ENCODE measurements at places on chromosomes 2 and 18.

DNA sequence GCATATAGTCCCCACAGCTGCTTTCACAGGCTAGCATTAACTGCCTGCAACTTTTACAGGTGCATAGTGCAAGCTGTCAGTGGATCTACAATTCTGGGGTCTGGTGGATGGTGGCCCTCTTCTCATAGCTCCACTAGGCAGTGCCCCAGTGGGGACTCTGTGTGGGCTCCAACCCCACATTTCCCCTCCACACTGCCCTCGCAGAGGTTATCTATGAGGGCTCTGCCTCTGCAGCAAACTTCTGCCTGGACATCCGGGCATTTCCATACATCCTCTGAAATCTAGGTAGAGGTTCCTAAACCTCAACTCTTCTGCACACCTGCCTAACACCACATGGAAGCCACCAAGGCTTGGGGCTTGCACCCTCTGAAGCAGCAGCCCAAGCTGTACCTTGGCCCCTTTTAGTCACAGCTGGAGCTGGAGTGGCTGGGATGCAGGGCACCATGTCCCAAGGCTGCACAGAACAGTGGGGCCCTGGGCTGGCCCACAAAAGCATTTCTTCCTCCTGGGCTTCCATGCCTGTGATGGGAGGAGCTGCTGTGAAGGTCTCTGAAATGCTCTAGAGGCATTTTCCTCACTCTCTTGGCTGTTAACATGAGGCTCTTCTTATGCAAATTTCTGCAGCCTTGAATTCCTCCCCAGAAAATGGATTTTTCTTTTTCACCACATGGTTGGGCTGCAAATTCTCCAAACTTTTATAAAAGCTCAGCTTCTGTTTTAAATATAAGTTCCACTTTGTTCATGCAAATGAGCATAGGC lies 59.3 kb downstream of the KDM3A start:
- DNase-seq, result no peak

DNA sequence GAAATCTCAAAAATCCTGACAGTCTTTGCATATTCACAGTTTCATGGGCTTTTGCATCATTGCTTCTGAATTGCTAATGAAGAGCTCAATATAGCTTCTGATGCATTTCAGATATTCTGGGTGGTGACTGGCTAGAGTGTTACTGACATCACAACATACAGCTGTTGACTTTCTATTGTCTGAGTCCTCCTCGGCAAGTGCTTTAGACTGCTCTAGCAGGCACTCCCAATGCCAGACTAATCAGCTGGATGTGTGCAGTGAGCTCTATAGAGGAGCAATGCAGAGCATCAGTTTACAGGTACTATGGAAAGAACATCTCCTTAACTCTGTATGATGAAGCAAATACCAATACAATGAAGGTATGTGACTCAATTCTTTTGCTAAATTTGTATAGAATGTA lies 54.9 kb downstream of the R3HDM1 start:
- DNase-seq, result no peak

DNA sequence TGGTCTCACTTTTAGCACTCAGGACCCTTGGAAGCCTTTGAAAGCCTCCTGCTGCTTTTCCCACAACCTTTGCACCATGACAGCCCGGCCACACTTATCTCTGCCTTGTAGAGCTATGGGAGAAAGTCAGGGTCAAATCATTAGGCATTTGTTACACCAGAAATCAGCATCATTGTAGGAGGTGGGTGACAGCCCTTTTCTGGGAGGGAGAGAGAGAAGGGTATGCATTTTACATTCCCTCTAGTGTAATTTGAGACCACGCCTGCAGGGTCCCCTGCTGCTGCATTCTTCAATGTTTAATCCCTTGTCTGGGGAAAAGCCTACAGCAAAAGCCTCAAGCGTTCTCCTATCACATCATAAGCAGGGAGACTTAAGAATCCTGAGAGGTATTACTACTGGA lies 766.8 kb upstream of the FAM98A start:
- no peak for DNase-seq

DNA sequence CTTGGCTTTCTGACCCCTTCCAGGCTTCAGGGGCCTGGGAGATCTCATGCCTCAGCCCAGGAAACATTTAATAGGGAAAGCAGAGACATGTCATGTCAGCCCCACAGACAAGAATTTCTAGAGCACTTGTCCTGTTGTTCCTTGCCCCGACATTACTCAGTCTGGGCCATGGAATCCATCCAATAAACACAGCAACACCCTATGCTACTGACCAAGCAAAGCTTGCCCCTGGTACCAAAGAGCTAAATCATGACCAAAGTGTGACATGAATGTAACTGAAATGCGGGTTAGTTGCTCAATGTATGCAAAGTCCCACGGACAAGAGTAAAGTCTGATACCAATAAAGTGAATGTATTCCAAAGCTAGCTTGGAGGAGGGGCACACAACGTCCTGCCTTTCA lies 35.1 kb downstream of the EHD3 start:
- DNase-seq, result no peak

- no peak for DNase-seq
These were observed 4.9 kb downstream of the KLHL30 start for GRCh38 chr2:238143239-238143951.

DNA sequence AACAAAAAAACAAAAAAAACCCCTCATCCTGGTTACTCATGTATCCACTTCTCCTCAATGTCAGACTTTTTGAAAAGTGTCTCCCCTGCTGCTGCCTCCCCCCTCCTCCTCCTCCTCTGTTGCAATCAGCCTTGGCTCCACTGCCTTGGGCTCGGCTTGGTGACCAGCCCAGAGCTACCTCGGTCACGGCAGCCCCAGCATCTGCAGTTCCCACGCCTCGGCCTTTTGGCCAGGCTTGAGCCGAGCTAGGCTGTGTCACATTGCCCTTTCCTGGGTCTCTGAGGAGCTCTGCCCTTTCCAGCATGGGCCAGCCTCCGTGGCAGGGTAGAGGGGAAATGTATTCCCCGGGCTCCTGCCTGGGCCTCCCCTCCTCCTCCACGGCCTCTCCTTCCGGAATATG lies 22.7 kb upstream of the INHBB start:
- DNase-seq, result no peak

DNA sequence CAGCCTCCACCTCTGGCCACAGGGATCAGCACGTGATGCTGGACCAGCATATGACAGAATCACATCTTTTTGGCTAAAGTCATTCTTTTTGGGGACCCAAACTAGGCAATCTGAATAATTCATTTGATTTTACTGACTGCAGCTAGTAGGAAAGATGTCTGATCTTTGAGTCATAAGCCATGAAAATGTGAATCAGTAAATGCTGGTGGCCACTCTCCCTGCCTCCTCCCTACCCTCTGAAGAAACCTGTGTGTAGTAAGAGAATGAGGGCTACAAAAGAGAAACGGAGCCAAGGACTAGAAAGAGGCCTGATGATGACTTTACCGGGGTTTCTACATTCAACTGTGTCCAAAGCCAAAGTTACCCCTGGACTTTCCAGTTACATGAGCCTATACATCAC lies 10.1 kb upstream of the LRPPRC start:
- no peak for DNase-seq

GRCh38 chr2:45820048-45820447 lies 168.6 kb downstream of the PRKCE start:
- no peak for DNase-seq

DNA sequence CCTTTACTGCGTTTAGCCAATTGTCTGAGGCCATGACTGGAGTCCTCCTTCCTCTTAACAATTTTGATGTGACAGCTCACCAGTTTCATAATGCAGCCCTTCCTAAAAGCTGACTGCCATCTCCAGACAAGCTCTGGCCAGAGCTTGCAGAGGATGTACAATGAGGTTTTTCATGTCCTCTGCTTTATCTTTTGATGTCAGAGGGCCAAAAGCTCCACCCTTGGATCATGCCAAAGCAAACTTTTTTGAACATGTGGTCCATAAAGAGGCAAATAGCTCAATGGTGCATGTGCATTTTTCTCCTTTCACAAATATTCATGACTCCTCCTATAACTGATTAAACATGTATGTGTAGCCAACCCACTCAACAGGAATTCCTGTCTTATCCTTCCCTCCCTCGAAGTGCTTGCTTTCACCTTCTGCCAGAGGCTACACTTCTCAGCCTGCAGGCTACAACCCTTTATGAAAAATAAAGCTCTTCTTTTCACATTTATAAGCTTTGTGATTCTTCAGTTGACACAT lies 266.2 kb downstream of the FBXO15 start:
- DNase-seq, result no peak

DNA sequence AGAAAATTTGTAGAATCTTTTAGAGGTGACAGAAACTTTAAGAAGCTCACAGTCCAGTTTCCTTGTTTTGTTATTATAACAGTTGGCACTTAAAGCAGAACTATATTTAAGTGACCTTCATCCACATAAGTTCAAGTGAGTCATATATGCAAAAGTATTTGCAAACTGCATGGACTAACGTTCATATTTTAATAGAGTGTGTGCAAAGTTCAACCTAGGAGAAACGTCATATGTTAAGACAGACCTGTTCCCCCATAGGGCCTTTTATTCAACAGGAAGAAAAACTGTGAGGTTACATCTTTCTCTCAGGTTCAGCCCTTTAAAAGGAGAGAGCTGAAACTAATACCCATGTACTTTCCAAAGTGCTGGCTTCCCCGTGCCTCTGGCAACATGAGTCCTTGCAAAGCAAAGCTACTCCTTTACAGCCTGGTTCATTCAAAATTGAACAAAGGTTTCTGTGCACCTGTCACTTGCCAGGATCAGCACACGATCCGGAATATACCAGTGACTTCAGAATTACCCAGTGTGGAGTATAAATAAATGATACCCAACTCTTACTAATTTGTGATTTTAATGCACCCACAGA lies 280.0 kb upstream of the RAB12 start:
- no peak for DNase-seq

DNA sequence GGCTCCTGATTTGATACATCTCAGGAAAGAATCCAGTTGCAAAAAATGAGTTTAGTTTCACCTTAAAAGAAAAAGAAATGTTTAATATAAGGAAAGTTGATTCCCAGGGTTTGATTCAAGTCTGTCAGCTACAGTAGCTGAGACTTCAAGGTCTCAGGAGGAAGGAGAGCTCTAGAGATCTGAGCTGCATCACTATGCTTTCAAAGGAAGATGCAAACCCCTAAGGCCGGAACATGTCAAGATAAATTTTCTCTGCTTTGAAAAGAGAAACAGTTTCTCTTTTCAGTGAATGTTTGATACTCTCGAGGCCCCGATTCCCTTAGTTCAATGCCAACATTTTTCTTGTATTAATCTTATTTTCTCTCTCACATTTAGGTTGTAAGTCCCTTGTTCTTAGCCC lies 128.6 kb downstream of the RGPD3 start:
- DNase-seq, result no peak

- DNase-seq, result no peak
These were observed 2.3 kb upstream of the LPIN2 start for GRCh38 chr18:3015204-3015592.

DNA sequence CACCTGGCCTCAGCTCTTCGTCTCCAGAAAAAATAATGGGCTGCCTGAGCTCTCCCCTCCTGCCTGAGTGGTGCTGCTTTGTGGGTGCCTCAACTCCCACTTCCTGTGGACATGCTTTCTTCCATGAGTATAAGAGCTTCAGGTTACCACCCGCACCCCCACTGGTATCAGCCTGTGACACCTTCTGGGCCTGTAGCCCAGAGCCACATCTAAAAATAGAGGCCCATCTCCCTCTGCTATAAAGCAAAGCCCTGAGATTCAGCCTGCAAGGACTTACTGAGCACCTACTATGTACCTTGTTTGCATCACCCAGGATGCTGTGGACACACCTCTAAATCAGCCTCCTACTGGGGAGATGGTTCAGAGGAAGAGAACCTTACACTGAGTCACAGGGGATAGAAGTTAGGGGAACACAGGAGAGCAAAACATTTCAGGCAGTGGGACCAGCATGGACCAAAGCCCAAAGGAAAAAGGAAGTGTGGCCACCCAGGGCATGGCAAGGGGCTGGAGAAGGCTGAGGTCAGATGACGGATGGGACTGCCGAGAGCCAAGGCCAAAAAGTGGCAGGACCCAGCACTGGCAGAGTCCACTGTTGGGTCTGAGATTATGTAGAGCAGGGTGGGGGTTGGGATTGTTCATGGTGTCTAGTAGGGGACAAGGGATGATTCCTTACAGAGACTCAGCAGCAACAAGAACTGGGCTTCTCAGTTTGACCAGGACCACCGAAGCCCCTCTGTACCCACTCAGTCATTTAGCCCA lies 123.7 kb upstream of the PPP1CB start:
- DNase-seq, result no peak

DNA sequence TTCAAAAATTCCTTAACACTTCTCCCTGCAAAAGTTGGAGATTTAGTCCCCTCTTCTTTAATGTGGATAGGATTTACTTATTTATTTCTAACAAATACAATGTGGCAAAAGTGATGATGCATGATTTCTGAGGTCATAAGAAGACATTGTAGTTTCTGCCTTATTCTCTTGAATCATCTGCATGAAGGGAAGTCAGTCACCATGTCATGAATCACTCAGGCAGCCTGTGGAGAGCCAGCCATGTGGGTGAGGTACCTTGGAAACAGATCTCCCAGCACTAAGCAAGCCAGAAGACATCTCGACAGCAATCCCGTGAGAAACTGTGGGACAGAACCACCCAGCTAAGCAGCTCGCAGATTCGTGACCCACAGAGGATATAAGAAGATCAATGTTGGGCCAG lies 2.7 kb upstream of the ZC3H8 start:
- DNase-seq, result no peak

DNA sequence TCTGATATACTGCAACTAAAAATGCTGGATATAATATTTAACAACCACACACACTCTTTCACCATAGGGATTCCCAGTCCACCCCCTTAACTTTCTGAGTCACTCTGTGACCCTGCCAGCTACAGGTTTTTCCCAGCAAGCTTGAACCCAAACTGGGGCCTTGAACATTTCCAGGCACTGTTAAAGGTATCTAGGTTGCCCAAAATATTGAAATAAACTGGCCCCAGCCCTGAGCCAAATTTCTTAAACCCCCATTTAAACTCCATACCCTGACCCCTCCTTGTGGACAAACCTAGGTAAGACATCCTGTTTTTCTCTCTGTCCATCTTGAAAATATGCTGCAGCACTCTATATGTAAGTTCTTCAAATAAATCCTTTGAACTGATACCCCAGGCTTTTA lies 19.7 kb upstream of the DCTN1 start:
- no peak for DNase-seq

DNA sequence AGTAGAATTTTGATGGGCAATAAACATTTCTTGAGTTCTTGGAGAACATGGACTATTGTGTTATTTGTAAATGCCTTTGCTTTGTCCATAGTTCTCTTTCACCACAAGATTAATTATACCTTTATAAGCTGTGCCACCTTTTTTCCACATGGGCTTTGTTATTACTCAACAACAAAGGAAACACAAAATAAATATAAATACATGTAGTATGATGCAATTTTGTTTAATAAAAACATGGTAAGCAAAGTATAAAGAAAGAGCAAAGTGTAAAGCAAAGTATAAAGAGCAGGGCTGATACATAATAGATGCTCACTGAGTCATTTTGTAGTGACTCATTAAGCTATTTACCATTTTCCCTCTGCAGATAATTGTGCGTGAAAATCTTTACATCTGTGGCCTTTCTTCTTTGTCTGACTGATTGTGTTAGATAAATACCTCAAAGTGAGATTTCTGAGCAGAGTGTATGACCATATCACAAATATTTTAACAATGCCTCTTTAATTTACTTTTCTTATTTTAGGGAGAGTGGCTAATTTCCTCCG lies 80.9 kb downstream of the CERS6 start:
- DNase-seq, result no peak

GRCh38 chr2:215606219-215606618 lies 170.4 kb upstream of the FN1 start:
- DNase-seq, result no peak

- no peak for DNase-seq
These were observed 21.2 kb downstream of the ALS2 start for GRCh38 chr2:201759567-201759966.
